CD4-positive, alpha-beta T cell treated with Interleukin-17A for 1 hour (primary cell): ENCODE measurements at places on chromosomes 16 and 17.

- no peak for DNase-seq
Observed at GRCh38 chr17:35002876-35003551, 22.7 kb downstream of the LIG3 start.

GRCh38 chr16:13561291-13562070 is 358.5 kb upstream of the ERCC4 start:
- DNase-seq: no peak

GRCh38 chr16:84854759-84855158 is 35.0 kb downstream of the CRISPLD2 start:
- no peak for DNase-seq

- DNase-seq: no peak
Observed at GRCh38 chr17:81807839-81808238, 3.9 kb downstream of the GCGR start.

GRCh38 chr17:66509926-66510325 is 207.5 kb downstream of the PRKCA start:
- no peak for DNase-seq

GRCh38 chr17:9020096-9020823 is 1.1 kb upstream of the NTN1 start:
- DNase-seq: no peak
